ENCODE measurements at places on chromosomes 12 and 14. TPM values are rescaled to one million over a fixed set of nuclear protein-coding genes. Genes with fewer than 3 reads are reported as not detected.

DNA sequence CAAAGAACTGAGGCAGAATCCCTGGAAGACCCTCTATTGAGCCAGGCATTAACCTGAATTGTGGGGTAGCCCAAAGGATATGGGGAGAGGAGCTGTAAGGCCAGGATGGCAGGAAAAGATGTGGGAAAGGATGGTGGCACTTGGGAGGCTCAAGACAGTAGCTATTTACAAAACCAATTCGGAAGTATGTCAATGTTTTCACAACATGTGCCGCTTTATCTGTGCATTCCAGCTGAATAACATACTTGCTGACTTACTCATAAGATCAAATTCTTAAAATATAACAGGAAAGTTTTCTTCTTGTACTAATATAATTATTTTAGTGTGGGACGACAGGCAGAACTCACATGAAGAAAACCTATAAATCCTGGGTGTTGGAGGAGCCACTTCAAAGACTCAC, 10.6 kb downstream of the BBS10 start:
- no peaks in the 10 kb centered on the region for H3K36me3 ChIP-seq
- H3K4me1 ChIP-seq: no peaks in the 10 kb centered on the region
- H3K27ac ChIP-seq: no peak overlapping the region

DNA sequence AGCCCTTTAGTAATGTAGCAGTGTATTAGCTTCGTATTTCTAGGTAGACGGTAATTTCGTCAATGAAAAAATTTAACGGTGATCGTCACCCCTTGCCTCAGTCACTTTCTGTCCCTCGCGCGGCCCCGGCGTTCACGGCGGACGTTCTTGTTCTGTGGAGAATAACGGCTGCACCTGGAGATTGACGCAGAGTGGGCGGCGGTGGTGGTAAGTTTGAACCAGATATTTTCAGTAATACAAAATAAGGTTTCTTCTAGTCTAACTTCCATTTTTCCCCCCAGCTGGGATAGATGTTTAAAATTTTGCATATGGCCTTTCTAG, 341 bp downstream of the ZNF10 start:
- peak overlapping the region; percentile 75 for H3K4me3 ChIP-seq
- DNase-seq: peak; percentile 22
- H3K4me1 ChIP-seq: peaks cover 7% of the 10 kb centered on the region
- H3K36me3 ChIP-seq: peaks cover 44% of the 10 kb centered on the region

GRCh38 chr14:99660794-99661193, 15.9 kb downstream of the HHIPL1 start:
- H3K36me3 ChIP-seq: no peaks in the 10 kb centered on the region
- peaks cover 10% of the 10 kb centered on the region for H3K27me3 ChIP-seq
- H3K4me3 ChIP-seq: no peak overlapping the region
- no peak for DNase-seq
- H3K4me1 ChIP-seq: no peaks in the 10 kb centered on the region

GRCh38 chr14:77503138-77503537, 4.5 kb upstream of the ISM2 start:
- H3K27me3 ChIP-seq: no peaks in the 10 kb centered on the region
- no peak overlapping the region for H3K27ac ChIP-seq
- peaks cover 2% of the 10 kb centered on the region for H3K4me1 ChIP-seq

GRCh38 chr14:30214461-30215090, 286.9 kb upstream of the PRKD1 start:
- H3K27me3 ChIP-seq: no peaks in the 10 kb centered on the region
- H3K36me3 ChIP-seq: no peaks in the 10 kb centered on the region
- H3K4me1 ChIP-seq: no peaks in the 10 kb centered on the region
- DNase-seq: no peak

DNA sequence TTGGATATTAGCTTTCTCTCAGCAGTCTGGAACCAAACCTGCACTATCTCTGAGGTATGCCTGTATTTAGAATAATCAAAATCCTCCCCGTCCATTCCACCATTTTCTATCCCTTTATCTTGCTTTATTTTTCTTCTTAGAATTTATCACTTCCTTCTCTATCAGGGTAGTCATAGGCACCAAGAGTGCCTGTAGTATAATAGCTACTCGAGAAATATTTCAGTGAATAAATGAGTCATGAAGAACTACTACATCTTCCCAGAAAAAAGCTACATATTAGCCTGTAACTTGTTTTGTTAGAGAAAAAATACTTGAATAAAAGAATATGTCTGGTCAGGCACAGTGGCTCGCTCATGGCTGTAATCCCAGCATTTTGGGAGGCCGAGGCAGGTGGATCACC, 4.3 kb downstream of the SLC2A14 start:
- no peak for DNase-seq
- no peaks in the 10 kb centered on the region for H3K36me3 ChIP-seq
- H3K4me1 ChIP-seq: no peaks in the 10 kb centered on the region
- no peak overlapping the region for H3K27ac ChIP-seq
- H3K27me3 ChIP-seq: peaks cover 14% of the 10 kb centered on the region

DNA sequence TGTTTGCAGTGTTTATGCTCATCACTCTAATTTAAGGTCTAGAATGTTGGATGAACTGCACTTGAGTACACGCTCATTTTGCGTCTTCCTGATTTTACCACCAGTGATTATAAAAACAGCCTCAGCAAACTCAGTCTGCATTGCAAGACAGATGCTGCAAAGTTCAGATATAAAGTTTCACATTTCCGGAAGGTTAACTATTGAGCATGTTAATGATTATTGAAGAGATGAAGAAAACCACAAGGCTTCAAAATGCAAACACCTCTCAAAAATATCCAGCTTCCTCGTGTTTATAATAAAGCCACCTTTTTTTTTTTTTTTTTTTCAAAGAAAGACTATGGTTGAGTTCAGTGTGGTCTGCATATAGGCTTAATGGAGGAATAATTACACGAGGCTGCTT, 92.1 kb upstream of the BMP4 start:
- no peak overlapping the region for H3K27ac ChIP-seq
- H3K4me1 ChIP-seq: no peaks in the 10 kb centered on the region
- H3K36me3 ChIP-seq: no peaks in the 10 kb centered on the region
- DNase-seq: no peak

- H3K36me3 ChIP-seq: peaks cover 100% of the 10 kb centered on the region
- H3K27me3 ChIP-seq: no peaks in the 10 kb centered on the region
- no peak for DNase-seq
- no peaks in the 10 kb centered on the region for H3K4me1 ChIP-seq
- H3K4me3 ChIP-seq: no peak overlapping the region
- H3K27ac ChIP-seq: no peak overlapping the region
Measured at GRCh38 chr14:22607291-22607690, 9.2 kb downstream of the ABHD4 start.

DNA sequence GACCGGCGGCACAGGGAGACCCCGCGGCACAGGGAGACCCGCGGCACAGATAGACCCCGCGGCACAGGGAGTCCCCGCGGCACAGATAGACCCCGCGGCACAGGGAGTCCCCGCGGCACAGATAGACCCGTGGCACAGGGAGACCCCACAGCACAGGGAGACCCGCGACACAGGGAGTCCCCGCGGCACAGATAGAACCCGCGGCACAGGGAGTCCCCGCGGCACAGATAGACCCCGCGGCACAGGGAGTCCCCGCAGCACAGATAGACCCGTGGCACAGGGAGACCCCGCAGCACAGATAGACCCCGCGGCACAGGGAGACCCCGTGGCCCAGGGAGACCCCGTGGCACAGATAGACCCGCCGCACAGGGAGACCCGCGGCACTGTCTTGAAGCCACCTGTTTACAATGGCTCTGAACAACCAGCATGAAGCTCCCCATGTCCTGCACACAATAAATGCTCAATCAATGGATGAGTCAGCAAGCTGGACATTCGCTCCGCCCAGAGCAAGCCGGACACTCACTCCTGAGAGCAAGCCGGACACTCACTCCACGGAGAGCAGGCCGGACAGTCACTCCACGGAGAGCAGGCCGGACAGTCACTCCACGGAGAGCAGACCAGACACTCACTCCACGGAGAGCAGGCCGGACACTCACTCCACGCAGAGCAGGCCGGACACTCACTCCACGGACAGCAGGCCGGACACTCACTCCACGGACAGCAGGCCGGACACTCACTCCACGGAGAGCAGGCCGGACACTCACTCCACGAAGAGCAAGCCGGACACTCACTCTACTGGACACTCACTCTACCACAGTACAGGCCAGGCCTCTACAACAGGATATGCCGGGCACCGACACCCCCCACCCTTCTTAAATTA, 121.9 kb downstream of the RFLNA start:
- no peaks in the 10 kb centered on the region for H3K36me3 ChIP-seq
- no peak overlapping the region for H3K27ac ChIP-seq
- no peaks in the 10 kb centered on the region for H3K27me3 ChIP-seq
- peaks cover 28% of the 10 kb centered on the region for H3K4me1 ChIP-seq
- no peak for DNase-seq

GRCh38 chr14:100898935-100899883, 4.3 kb downstream of the RTL1 start:
- H3K27ac ChIP-seq: no peak overlapping the region
- no peak for DNase-seq
- no peak overlapping the region for H3K4me3 ChIP-seq

GRCh38 chr14:80024417-80024816, 186.9 kb downstream of the DIO2 start:
- H3K36me3 ChIP-seq: no peaks in the 10 kb centered on the region
- no peak overlapping the region for H3K4me3 ChIP-seq
- H3K27ac ChIP-seq: no peak overlapping the region
- H3K4me1 ChIP-seq: no peaks in the 10 kb centered on the region
- DNase-seq: no peak
- H3K27me3 ChIP-seq: no peaks in the 10 kb centered on the region

- H3K4me1 ChIP-seq: peaks cover 10% of the 10 kb centered on the region
- H3K27ac ChIP-seq: no peak overlapping the region
- H3K4me3 ChIP-seq: no peak overlapping the region
- DNase-seq: no peak
- no peaks in the 10 kb centered on the region for H3K36me3 ChIP-seq
Measured at GRCh38 chr12:125128439-125129178, 63.4 kb downstream of the AACS start.

- H3K4me3 ChIP-seq: no peak overlapping the region
- H3K4me1 ChIP-seq: peaks cover 5% of the 10 kb centered on the region
- DNase-seq: no peak
- no peak overlapping the region for H3K27ac ChIP-seq
- H3K36me3 ChIP-seq: no peaks in the 10 kb centered on the region
Measured at GRCh38 chr14:77868552-77869285, 68.8 kb downstream of the ADCK1 start.

DNA sequence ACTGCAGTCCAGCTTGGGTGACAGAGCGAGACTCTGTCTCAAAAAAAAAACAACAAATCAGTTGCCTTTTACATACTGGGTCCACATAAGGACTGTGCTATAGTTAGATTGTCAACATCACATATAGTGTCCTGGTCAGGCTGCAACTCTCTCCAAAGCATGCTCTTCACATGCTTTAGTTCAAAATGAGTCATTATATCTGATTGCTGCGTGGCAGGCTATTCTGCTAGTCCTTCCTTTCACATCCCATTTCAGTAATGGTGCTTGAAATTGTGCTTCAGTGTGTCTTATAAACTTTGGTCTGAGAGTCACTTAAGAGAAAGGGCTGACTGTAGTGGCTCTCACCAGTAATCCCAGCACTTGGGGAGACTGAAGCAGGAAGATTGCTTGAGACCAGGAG, 6.9 kb downstream of the LETMD1 start:
- no peak for DNase-seq
- no peaks in the 10 kb centered on the region for H3K4me1 ChIP-seq
- peaks cover 23% of the 10 kb centered on the region for H3K36me3 ChIP-seq
- H3K4me3 ChIP-seq: no peak overlapping the region
- no peak overlapping the region for H3K27ac ChIP-seq
- no peaks in the 10 kb centered on the region for H3K27me3 ChIP-seq

- no peak overlapping the region for H3K4me3 ChIP-seq
- no peak for DNase-seq
- no peak overlapping the region for H3K27ac ChIP-seq
- peaks cover 2% of the 10 kb centered on the region for H3K27me3 ChIP-seq
Measured at GRCh38 chr12:63196168-63196567, 45.2 kb upstream of the AVPR1A start.

- no peaks in the 10 kb centered on the region for H3K36me3 ChIP-seq
- H3K27ac ChIP-seq: no peak overlapping the region
- DNase-seq: no peak
- H3K4me3 ChIP-seq: no peak overlapping the region
- H3K4me1 ChIP-seq: peaks cover 4% of the 10 kb centered on the region
Measured at GRCh38 chr14:64324895-64325294, 30.7 kb upstream of the ESR2 start.

DNA sequence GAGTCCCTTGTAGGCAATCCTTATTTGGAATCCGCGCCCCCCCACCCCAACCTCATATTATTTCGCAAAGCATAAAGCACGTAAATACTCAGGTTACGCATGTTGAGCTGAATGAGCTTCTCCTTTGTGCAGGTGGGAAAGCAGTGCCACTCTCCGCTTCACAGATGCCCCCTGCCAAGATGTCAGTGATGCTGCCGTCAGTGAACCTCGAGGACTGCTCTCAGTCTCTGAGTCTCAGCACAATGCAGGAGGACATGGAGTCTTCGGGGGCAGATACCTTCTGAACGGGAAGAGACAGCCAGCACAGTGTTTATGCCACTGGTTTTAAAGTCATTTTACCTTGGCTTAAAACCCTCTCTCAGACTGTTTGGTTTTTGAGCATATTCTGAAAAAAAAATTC, 90.1 kb upstream of the DACT1 start:
- no peak overlapping the region for H3K4me3 ChIP-seq
- DNase-seq: no peak
- H3K27me3 ChIP-seq: no peaks in the 10 kb centered on the region
- H3K27ac ChIP-seq: no peak overlapping the region
- no peaks in the 10 kb centered on the region for H3K4me1 ChIP-seq

GRCh38 chr14:53924753-53925152, 31.9 kb downstream of the BMP4 start:
- H3K36me3 ChIP-seq: no peaks in the 10 kb centered on the region
- H3K27me3 ChIP-seq: no peaks in the 10 kb centered on the region
- H3K4me3 ChIP-seq: no peak overlapping the region

- H3K36me3 ChIP-seq: no peaks in the 10 kb centered on the region
- no peak for DNase-seq
- H3K4me1 ChIP-seq: no peaks in the 10 kb centered on the region
- no peak overlapping the region for H3K27ac ChIP-seq
Measured at GRCh38 chr12:79046021-79046420, 181.4 kb downstream of the SYT1 start.

DNA sequence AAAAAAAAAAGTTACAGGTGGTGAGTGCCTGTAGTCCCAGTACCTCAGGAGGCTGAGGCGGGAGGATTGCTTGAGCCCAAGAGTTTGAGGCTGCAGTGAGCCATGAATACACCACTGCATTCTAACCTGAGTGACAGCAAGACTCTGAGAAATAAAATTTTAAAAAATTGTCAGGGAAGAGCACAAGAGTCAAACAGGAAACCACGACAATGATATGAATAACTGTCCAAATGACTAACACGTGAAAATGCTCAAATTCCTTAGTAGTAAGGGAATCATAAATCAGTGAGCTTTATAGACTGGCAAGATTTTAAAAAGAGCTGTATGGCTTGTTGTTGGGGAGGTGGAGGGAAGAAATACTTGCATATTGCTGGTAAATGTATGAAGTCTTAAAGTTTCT, 12.9 kb upstream of the ASPG start:
- no peaks in the 10 kb centered on the region for H3K4me1 ChIP-seq
- H3K36me3 ChIP-seq: no peaks in the 10 kb centered on the region
- DNase-seq: no peak
- H3K4me3 ChIP-seq: no peak overlapping the region

Gene ADAM21
- total RNA-seq: 0.26 TPM

Gene KIF21A
- total RNA-seq: 33.6 TPM
